ENCODE measurements at places on chromosomes 6 and 20.

- no peak for DNase-seq
Observed at GRCh38 chr6:134531611-134532010, 213.7 kb upstream of the SGK1 start.

- no peak for DNase-seq
Observed at GRCh38 chr6:8481727-8482126, 46.4 kb upstream of the SLC35B3 start.

DNA sequence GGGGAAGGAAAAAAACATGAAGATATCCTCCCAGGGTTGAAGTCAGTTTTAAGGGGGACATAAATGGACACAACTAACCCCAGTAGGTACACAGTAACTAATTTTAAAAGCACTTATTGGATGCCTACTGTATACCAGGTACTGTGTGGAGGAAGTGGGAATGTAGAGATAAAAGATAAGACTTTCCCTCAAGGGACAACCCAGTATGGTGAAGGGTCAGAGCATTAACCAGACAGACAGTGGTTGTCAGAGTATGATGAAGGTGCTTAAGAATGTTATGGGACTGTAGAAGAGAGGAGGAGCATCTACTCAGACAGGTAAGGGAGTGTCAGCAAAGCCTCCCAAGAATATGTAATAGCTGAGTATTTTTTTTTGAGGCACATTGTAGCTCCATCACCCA lies 906 bp downstream of the ABCF1 start:
- DNase-seq, result no peak

- no peak for DNase-seq
Observed at GRCh38 chr6:84651583-84651982, 112.8 kb downstream of the TBX18 start.

DNA sequence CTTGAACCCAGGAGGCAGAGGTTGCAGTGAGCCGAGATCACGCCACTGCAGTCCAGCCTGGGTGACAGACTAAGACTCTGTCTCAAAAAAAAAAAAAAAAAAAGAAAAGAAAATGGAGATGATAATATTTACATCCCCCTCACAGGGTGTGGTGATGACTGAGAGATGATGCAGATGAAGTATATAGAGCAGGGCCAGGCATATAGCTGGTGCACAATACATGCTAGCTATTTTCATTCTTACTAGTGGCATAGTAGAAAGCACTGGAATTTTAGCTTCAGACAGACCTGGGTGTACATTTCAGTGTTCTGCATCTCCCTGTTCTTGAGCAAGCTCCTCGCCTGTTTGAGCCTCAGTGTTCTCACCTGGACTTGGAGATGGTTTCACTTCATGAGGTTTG lies 36.9 kb downstream of the CEBPB start:
- DNase-seq, result no peak

GRCh38 chr6:129546702-129547101 lies 163.3 kb downstream of the ARHGAP18 start:
- DNase-seq, result no peak

GRCh38 chr20:7792150-7792869 lies 147.9 kb downstream of the HAO1 start:
- no peak for DNase-seq

DNA sequence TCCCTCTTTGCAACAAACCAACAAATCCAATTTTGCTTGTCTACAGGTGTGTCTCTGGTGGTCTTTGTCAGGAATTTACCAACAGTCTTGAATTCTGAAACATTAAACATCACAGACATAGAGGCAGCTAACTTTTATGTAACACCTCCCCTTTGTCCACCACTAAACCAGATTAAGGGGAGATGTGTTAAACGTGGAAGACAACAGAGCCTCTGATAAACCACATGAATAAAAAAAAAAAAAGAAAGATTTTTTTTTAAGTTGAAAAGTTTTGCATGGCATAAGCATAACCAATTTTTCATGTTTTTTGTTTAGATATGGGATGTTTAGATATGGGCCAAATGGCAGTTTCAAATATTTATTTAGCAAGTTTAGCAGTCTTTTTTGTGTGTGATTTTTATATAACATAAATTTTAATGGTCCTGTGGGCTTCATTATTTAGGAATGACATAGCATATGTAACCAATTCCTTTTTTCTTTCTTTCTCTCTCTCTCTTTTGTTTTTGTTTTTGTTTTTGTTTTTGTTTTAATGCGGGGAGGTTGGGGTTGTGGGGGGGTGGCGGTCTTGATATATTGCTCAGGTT lies 60.7 kb upstream of the BTN3A2 start:
- DNase-seq, result no peak

DNA sequence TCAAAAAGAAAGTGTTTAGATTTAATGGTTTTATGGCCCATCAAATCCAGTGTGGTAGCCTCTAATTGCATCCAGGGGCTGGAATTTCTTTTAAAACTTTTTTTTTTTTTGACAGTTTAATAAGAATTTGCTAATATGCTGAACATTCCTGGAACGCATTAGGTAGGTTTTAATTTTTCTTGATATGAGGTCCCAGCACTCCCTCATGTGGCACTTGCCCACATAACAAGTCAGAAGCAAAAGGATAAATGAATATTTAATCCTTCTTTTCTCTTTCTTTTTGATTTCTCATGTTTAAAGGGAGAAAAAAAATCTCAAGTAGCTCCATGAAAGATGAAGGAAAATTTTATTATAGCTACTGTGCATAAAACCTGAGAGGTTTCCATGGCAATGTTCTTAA lies 13.5 kb downstream of the HAO1 start:
- DNase-seq, result no peak

DNA sequence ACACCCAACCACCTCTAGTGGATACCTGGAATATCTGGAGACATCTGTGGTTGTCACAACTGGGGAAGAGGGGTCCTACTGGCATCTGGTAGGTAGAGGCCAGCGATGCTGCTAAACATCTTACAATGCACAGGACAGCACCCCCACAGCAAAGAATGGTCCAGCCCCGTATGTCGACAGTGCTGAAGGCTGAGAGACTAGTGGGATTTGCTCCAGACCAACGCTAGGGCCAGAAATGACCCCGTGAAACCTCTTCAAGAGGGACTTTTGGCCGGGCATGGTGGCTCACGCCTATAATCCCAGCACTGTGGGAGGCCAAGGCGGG lies 7.2 kb downstream of the PREX1 start:
- DNase-seq, result no peak

DNA sequence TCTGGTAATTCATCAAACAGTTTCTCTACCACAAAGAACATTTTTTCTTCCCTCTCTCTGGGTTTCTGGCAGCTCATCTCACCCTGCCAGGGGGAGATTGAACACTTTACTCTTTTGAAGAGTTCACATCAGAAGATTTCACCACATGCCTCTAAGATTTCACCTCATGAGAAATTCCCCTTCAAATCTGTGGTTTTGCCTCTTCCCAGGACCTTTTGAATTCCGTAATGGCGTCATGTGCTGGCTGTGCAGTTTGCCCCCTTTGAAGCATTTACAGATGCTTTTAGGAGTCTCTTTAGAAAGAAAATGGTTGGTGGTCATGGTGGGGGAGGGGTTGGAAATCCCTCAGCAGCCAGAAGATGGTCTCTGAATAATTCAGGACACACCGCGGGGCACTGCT lies 486.1 kb downstream of the QKI start:
- DNase-seq, result no peak

- DNase-seq, result no peak
Observed at GRCh38 chr6:165059032-165059431, 250.4 kb downstream of the C6orf118 start.

DNA sequence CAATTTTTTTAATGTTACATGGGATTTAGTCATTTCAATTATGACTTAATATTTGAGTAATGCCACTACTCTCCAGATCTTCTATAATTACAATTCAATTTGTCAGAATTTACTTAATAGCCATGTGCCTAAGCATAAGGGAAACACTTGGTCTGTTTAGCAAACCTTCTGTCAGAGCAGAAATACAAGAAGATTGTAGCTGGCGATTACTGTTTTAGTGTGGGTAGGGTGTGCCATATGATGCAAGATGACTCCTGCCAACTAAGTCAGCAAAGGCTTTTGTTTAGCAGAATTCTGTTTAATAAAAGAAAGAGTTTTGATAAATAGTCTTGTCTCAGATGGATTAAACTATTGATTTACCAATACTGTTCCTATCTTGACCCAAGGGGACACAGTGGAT lies 455.4 kb downstream of the RNF144B start:
- DNase-seq, result no peak

- DNase-seq, result no peak
Observed at GRCh38 chr6:166046226-166046625, 121.4 kb downstream of the TBXT start.

DNA sequence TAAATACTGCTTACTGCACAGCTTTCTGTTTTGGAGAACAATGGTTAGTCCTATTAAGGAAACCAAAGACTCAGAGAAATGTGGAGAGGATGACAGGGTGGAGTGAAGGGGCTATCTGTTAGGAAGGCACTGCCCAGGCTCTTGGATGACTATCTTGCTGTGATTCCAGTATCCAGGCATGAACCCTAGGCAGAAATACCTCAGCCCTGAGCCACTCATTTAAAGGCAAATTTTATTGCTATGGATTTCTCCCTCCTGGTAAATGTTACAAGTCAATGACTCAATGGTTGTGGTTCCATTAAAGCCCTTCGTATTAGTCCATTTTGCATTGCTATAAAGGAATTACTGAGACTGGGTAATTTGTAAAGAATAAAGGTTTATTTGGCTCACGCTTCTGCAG lies 25.9 kb downstream of the ADGRF4 start:
- DNase-seq, result no peak

DNA sequence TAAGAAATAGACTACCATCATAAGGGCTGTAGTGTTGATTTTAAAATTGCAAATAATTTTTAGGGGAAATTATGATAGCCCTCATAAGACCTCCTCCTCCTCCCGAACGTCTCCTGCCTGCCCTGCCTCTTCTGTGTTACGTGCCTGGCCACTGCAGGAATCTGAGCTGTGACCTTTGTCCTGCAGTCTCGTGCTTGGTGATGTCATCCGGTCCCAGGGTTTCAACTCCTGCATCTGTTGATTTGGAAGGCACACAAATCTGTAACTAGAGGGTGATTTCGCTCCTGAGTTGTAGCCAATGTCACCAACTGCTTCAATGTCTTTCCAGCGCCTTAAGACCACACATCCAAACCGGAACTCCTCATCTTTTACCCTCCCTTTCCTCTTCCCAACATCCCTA lies 163.2 kb downstream of the AIG1 start:
- DNase-seq, result no peak

- DNase-seq, result no peak
Observed at GRCh38 chr6:142162780-142163179, 15.7 kb downstream of the VTA1 start.

- no peak for DNase-seq
Observed at GRCh38 chr20:37845241-37845681, 57.7 kb upstream of the VSTM2L start.

DNA sequence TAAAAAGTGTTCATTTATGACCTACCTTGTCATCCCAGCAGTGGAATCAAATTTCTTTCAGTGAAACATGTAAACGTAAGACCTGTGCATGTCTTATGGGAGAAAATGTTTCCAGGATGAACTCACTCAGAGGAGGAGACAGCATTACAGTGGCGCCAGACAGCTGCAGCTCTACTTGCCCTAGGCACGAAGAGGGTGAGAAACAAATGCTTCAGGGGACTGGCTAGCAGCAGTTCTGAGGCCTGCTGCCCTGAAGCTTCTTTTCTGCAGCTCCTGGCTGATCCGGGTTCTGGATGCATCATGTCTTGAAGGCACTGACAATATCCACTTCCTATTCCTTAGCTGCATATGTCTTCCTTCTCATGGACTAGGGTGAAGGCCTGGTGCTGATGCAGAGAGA lies 120.2 kb downstream of the QRSL1 start:
- no peak for DNase-seq

DNA sequence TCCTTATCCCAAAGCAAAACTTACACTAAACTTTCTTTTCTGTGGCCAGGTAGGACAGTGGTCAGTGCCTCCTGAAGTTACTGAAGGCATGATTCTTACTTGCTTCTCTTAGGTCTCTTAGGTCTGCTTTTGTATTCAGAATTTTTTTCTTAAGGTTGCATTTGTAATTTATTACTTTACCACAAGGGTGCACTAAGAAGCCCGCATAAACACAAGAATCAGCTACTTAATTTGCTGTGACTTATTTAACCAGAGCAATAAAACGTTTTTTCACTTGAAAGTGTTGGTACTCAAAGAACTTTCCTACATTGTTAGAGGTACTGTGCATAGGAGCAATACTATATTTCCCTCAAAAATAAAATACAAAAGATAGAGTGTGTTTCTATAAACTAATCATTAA lies 75.4 kb upstream of the LAMA2 start:
- no peak for DNase-seq
